ENCODE measurements at places on chromosomes 11 and 22. TPM values are rescaled to one million over a fixed set of nuclear protein-coding genes. Genes with fewer than 3 reads are reported as not detected.
A peak's percentile ranks its signal among the peaks of the same experiment; 100 is the strongest.

- no peak for DNase-seq
Observed at GRCh38 chr22:30370641-30371230, 13.9 kb downstream of the CCDC157 start.

Gene APIP
- total RNA-seq = 10.5 TPM

Gene PRRG4
- 0.48 TPM for total RNA-seq

Gene LDLRAD3
- 0.08 TPM for total RNA-seq

Gene TESMIN
- total RNA-seq = 6.3 TPM

DNA sequence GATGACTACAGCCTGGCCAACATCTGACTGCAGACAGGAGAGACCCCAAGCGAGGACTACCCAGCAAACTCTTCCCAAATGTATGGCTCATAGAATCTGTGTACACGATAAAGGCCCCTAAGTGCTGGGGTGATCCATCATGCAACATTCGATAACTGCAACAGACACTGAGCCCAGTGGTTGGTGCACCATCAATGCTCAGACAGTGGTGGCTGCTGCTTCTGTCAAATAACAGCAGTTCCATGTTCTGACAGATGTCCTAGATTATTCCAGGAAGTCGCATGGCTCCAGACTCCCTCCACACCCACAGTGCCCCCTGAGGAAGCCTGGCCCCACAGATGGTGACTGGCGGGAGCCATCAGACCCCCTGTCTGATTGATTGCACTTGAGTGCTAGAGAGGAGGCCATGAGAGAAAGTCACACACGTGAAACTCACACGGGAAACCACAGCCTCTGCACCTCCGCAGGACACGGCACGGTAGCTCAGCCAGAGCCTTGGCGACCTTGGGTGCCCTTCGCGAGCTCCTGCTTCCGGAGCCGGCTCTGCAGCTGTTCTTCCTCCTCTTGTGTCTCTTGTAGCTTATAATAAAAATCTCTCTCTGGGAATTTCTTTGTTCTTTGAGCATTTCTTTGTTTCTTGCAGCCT lies 1155.9 kb downstream of the TBC1D22A start:
- peak; percentile 10 for DNase-seq

GRCh38 chr11:117806846-117807245 lies 9.8 kb upstream of the DSCAML1 start:
- DNase-seq = no peak

Gene ADAMTS8
- total RNA-seq = not detected

- DNase-seq = no peak
Observed at GRCh38 chr11:66567787-66568123, 651 bp downstream of the CTSF start.

DNA sequence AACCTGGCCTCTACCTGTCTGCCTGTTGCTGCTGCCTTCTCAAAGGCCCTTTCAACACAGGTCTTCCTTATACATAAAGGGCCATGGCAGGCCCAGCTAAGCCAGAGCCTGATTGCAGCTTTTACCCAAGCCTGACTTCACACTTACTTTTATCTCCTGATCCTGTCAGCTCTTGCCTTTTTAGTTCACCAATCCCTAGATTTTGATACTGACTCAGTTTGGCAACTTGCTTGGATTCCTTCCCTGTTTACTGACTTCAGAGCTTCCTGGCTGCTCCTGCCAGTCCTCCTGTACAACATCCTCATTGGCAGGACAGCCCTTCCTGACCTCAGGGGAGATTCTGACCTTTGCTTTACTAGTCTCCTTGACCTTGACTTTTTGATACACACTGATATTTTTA lies 195.2 kb downstream of the NELL1 start:
- no peak for DNase-seq

Gene SYT8
- not detected for total RNA-seq

GRCh38 chr11:10426475-10426874 lies 28.6 kb upstream of the AMPD3 start:
- DNase-seq = no peak

DNA sequence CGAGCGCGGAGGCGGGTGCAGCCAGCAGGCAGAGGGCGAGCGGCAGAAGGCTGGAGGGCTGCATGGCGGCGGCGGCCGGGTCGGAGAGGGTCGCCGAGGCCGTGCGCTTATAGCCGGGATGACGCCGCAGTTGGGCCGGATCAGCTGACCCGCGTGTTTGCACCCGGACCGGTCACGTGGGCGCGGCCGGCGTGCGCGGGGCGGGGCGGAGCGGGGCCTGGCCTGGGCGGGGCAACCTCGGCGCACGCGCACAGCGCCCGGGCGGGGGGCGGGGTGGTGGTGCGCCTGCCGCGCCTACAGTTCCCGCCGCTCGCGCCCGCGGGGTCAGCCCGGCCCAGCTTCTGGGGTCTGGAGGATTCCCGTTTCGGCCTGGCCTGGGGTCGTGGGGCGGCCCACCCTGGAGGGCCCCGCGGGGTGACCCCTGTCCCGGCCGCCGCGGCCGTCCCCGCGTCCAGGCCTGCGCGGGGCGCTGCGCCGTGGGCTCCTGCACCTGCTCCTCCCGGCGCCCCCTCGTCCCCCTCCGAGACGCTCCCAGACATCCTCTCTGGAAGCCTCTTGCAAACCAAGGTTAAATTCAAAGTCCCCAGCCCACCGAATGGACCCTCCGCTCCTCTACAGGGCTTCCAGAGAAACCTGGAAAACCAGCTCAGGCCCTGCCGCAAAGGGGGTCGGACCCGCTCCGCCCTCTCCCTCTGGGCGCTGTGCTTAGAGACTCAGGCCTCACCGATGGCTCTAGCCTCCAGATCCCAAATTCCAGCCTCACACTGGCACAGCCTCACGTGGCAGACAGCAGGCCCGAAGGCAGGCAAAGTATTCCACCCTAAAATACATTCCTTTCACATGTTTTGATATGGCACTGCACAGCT lies at the start of gene CTSD:
CTSD (minus strand) TSS at position 132 of the 866 bp plus-strand sequence; CDS start at position 64, 68 bp downstream.
- DNase-seq = peak; percentile 87

DNA sequence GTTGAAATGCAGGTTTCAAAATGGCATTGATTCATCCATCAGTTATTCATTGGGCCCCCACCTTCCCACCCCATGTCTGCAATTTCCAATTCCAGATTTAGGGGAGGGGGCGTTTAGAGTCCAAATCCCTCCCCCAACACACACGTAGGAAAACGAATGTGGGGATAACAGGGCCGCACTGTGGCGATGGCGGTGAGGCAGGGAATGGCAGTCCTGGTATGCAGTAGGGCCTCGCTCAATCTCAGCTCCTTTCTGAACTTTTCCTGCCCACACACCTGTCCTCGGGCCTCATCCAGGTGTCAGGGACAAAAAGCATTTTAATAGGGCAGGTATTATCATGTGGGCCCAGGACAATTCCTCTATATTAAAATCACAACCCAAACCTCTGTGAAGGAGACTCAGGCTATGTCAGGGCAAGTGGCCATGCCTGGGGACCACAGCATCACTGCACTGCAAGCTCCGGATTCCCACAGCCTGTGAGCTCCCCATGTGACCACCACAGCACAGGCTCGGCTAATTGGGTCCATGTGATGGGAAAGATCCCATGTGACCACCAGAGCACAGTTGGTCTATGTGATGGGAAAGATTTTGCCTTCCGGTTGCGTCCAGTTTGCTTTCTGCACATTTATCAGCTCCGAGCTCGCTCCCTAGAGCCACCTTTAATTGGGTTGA lies 44.5 kb downstream of the RTL6 start:
- DNase-seq = no peak

DNA sequence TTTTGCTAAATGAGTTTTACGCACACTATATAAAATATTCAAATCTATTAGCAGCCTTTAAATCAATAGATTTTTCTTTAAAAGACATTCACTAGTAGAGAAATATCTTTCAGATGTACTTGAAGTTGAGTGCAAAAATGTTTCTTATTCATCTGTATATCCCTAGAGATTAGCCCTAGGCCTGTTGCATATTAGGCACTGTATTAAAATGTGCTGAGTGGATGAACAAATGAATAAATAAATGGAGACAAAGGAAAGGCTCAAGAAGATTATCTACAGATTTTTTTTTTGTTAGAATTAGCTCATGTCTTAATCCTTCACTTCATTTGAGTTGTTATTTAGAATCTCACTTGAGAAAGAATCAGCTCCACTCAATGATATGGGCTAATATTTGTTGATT lies 12.0 kb upstream of the MMP13 start:
- no peak for DNase-seq

Gene ARHGAP20
- 0.08 TPM for total RNA-seq

DNA sequence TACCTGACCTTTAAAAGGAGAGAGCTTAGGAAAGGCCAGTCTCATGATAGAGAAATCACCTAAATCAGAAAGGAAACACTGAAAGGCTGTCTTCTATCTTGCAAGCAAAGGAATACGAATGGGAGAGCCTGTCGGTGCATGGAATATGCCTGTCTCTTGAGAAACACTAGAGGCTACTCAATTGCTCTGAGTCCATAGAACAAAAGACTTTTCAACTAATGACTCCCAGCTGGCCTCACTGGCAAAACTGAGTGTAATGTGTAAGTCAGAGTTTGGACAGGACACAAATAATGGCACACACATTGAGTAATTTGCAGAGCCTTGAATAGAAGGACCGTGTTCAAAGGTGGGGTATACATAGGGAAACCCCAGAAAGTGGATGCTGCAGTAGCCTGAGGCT lies 171.0 kb upstream of the ARHGAP20 start:
- DNase-seq = no peak

GRCh38 chr22:38449776-38450175 lies 5.2 kb downstream of the KCNJ4 start:
- no peak for DNase-seq

Gene SNX32
- 2.0 TPM for total RNA-seq

DNA sequence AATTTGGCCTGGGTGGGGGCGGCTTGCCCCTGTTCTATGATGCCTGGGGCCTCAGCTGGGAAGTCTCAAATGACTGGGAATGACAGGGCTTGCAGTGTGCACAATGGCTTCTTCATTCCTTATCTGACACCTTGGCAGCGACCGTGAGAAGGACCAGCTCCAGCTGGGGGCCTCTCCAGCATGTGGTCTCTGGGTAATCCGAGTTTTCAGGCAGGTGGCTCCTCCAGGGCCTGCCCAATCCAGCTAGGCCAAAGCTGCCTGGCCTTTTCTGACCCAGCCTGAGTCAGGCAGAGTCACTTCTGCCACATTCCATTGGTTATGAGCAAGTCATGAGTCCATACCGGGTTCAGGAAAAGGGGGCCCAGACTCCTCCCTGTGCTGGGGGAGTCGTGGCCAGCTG lies 646.0 kb downstream of the OPCML start:
- DNase-seq = no peak

DNA sequence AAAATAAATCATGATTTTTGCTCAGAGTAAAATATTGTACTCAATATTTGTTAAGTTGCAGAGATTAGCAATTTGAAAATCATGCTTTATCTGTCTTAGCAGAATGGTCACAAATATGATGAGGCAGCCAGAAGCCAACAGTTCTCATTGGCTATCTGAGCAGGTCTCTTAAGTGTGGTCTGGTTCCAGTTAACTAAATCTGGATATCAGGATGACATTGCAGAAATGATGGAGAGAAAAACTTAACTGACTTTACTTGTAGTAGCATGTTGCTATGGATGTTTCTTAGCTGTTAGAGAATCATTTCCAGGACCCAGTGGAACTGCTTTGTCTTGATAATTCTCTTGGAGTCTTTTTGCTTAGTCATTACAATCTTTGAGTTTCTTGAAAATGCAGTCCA lies 1070.3 kb downstream of the JRKL start:
- DNase-seq = no peak

DNA sequence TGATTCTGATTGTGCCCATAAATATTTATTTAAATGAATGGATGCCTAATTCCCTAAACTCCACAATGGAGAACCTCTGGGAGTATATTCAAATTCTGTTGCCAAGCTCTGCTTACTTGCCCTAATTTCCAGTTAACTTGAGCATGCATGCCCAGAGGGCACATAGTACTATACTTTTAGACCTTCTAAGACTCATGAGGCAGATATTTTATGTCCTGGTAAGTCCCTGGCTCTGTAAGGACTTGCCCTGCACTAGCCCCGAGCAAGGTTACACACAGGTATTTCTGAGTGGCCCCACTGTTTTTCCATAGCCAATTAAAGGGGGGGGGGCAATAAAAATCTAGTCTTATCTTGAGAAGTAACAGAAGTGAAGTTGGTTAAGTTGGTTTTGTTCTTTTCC lies 21.1 kb upstream of the CAPRIN1 start:
- no peak for DNase-seq

Gene RAG1
- total RNA-seq = 0.32 TPM

- DNase-seq = no peak
Observed at GRCh38 chr11:105991888-105992287, 30.2 kb downstream of the MSANTD4 start.

GRCh38 chr11:118907051-118908042 lies 18.4 kb downstream of the BCL9L start:
- DNase-seq = peak; percentile 79

DNA sequence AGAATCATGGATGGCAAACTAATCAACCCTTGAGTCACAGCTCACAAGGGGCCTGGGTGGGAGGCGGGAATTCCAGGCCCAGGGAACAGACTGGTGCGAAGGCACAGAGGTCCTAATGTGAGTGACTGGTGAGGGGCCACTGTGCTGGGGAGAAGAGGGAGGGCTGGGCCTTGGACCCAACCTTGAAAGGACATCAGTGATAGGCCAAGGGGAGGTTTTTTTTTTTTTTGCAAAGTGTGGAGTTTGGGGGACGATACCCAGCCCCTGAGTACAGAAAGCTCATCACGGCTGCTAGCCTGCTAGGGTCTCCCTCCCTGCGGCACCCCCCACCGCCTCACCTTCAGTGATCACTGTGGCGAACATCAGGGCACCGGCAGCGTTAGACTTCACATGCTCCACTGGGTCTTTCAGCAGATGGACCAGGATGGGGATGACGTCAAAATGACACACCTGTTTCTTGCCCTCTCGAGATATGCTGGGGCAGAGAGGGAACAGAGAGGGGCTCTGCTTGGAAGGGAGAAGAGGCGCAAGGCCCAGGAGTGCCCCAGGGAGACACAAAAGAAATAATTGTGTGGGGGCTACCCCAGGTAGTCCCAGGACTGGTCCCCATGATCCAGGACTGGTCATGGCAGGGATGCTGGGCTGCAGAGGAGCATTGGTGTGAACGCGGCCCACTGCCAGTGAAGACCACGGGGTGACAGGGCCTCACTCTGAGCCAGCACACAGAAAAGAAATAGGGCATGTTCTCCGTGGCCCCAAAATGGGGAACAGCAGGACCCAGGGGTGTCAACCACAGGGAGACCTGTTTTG lies 8.6 kb upstream of the GNAZ start:
- no peak for DNase-seq
